ENCODE measurements at places on chromosomes 11 and 22. TPM values are rescaled to one million over a fixed set of nuclear protein-coding genes. Genes with fewer than 3 reads are reported as not detected.

The APOBEC3G gene
- total RNA-seq, result 48.5 TPM

The MS4A15 gene
- not detected for total RNA-seq

The BRSK2 gene
- total RNA-seq, result 0.97 TPM

The FAM76B gene
- total RNA-seq, result 43.0 TPM

The BBS1 gene
- 17.6 TPM for total RNA-seq

The BATF2 gene
- total RNA-seq, result 0.09 TPM

The POLA2 gene
- total RNA-seq, result 77.4 TPM

The CALCB gene
- total RNA-seq, result 0.99 TPM

The NCF4 gene
- total RNA-seq, result 12.3 TPM

The JHY gene
- total RNA-seq, result 1.1 TPM

The MYEOV gene
- 0.83 TPM for total RNA-seq

The ANGPTL5 gene
- not detected for total RNA-seq

The ADAMTS8 gene
- total RNA-seq, result not detected

The OPCML gene
- total RNA-seq, result not detected

The NLRP6 gene
- total RNA-seq, result 3.5 TPM

The FKBP2 gene
- total RNA-seq, result 30.6 TPM

The PKDREJ gene
- not detected for total RNA-seq

The L3MBTL2 gene
- 53.3 TPM for total RNA-seq
